ENCODE measurements at places on chromosomes 4 and X. TPM values are rescaled to one million over a fixed set of nuclear protein-coding genes. Genes with fewer than 3 reads are reported as not detected.

DNA sequence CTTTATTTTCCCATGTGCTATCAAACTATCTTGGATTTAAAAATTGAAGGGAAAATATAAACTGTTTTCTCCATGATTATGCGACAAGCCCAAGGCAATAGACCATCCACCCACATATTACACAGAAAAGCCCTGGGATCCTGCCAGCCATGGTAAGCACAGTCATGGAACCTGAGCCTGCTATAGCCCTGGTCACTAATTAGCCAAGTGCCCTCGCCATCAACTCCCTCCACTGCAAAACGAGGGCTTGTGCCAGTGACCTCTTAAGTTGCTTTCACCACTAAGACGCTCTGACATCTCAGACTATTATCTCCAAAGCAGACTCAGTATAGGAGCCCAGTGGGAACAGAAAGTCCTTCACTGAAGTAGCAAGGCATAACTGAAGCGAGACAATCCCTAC, 69.2 kb downstream of the NLGN4X start:
- no peaks in the 10 kb centered on the region for H3K4me1 ChIP-seq
- H3K36me3 ChIP-seq = no peaks in the 10 kb centered on the region
- no peak overlapping the region for H3K27ac ChIP-seq
- DNase-seq = no peak

- no peak overlapping the region for H3K4me3 ChIP-seq
- H3K27me3 ChIP-seq = no peaks in the 10 kb centered on the region
- H3K27ac ChIP-seq = no peak overlapping the region
- no peaks in the 10 kb centered on the region for H3K36me3 ChIP-seq
Observed at GRCh38 chrX:132483951-132484350, 4.9 kb downstream of the MBNL3 start.

GRCh38 chr4:41146716-41147506, 67.4 kb downstream of the APBB2 start:
- H3K27ac ChIP-seq = no peak overlapping the region
- no peaks in the 10 kb centered on the region for H3K27me3 ChIP-seq
- no peak for DNase-seq
- H3K4me3 ChIP-seq = no peak overlapping the region
- H3K4me1 ChIP-seq = no peaks in the 10 kb centered on the region

DNA sequence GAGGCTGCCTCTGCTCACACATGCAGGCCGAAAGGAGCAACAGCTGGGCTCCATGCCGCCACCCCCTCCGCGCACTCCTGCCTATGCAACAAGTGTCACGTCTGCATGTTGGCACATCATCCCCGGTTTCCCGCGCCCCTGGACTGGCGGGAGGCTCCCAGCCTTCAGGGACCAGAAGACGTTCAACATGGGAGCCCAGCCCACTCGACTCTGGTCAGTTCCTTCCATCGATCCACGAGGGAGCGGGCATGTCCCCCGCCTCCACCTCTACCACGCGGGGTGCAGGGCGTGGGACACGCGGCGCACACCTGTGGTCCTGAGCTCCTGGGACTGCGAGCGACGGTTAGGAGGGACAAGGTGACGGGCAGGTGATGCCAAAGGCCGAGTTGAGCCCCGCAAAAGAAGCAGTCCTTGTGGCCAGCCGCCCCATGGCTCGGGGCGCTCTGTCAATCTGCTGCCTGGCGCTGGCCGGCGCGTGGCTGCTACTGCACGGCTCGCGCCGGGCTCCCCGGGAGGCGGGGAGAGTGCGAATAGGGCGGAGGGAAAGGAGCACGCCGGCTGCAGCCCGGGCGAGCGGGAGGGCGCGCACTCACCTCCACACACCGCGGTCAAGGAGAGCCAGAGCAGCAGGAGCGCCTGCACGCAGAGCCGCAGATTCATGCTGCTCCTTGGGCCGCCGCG, 645 bp downstream of the APLN start:
- peaks cover 4% of the 10 kb centered on the region for H3K27me3 ChIP-seq
- no peak overlapping the region for H3K4me3 ChIP-seq
- DNase-seq = peak; percentile 11
- peaks cover 10% of the 10 kb centered on the region for H3K4me1 ChIP-seq
- H3K27ac ChIP-seq = no peak overlapping the region
- no peaks in the 10 kb centered on the region for H3K36me3 ChIP-seq

- H3K27me3 ChIP-seq = no peaks in the 10 kb centered on the region
- no peak for DNase-seq
- H3K27ac ChIP-seq = no peak overlapping the region
- H3K4me1 ChIP-seq = no peaks in the 10 kb centered on the region
Observed at GRCh38 chrX:111543212-111543741, 31.8 kb downstream of the SERTM2 start.

DNA sequence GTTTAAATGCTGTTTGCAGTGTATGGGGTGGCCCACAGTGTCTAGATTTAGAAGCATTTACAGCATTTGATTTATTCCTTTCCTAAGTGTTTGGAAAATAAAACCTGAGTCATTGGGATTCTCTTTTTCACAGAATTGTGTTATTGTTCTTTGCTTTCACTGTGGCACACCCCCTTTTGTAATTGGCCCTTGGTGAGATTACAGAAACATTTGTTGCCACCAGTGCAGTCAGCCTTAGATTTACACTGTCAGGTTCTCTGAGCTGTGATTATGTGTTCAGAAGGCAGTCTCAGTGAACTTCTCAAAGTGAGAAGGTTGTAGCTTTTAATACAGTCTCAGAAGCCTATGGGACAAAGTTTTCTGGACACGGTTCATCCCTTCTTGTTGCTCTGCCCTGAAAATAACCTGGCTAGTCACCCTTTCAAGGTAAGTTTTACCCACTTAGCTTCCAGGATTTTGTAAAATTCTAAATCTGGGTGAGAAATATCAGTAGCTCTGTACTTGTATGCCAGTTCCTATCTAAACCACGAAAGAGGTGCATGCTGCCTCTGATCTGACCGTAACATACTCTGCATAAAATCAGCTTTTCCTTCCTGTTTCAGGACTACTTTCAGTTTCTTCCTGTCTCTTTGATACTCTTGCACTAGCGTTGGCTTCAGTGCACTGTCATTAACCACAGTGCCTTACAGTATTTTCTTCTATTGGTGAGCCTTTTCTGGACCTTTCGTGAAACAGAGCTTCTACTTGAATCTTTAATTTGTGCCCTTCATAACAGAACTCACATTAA, 12.6 kb downstream of the RUFY3 start:
- H3K36me3 ChIP-seq = no peaks in the 10 kb centered on the region
- H3K4me3 ChIP-seq = peak overlapping the region; percentile 15
- peak overlapping the region; percentile 71 for H3K27ac ChIP-seq
- peaks cover 49% of the 10 kb centered on the region for H3K4me1 ChIP-seq

DNA sequence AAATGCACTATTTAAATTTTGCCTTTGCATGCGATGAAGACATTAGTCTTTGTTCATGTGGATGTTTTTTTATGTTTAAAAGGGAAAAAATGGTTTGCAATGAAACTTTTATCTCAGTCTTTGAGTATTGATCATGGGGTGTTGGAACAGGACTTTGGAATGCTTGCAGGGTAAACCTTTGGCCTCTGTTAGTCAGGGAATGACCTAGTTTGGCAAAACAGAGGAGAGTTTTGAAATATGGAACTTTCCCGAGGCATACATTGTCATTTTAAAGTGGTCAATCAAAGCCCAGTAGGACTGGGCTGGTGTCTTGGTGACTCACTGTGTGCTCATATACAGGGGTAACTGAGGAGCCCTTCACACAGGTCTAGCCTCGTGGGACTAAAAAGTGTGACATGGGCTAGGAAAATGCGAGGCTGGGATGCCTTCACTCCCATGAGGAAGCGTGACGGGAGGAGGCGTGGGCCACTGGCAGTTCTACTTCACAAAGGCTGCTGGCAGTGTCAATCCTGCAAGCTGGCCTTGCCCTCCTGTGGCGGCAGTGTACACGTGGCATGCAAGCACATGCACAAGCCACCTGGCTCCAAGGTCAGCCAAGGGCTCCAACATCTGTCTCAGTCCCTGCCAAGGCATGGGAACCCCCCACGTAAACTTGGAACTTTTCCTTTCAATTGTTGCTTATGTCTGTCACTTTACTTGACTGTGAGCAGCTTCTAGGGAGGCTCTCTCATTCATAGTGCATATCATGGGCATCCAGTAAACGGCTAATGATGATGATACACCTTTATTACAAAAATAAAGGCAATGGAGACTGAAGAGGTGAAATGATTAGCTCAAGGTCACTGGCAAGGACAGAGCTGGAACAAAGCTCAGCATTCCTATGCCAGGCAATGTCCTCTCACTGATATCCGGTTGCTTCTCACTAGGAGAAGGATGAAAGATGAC, 5.2 kb upstream of the F11 start:
- H3K36me3 ChIP-seq = no peaks in the 10 kb centered on the region
- H3K27ac ChIP-seq = no peak overlapping the region
- DNase-seq = no peak
- H3K4me1 ChIP-seq = no peaks in the 10 kb centered on the region

Gene SCFD2
- total RNA-seq = 13.1 TPM
